Hypothalamus (tissue), 51 donors: ENCODE measurements at places on chromosomes 4 and X.

GRCh38 chrX:53374222-53374820, 48.1 kb downstream of the SMC1A start:
- no peak for DNase-seq

GRCh38 chr4:113331811-113332210, 282.4 kb downstream of the ANK2 start:
- no peak for DNase-seq

- no peak for DNase-seq
Observed at GRCh38 chr4:40723728-40724127, 26.0 kb upstream of the NSUN7 start.

DNA sequence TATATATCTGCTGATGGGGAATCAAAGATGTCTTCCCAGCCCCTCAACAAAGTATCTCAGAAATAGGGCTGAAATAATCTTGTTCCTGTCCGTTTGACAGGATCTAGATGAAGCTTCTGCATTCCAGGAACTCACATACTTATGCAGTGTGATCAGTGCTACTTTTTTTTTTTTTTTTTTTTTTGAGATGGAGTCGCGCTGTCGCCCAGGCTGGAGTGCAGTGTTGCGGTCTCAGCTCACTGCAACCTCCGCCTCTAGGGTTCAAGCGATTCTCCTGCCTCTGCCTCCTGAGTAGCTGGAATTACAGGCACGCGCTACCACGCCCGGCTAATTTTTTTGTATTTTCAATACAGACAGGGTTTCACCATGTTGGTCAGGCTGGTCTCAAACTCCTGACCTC, 36.4 kb downstream of the DHX15 start:
- DNase-seq: no peak

- DNase-seq: no peak
Observed at GRCh38 chr4:113232194-113232593, 182.7 kb downstream of the ANK2 start.

DNA sequence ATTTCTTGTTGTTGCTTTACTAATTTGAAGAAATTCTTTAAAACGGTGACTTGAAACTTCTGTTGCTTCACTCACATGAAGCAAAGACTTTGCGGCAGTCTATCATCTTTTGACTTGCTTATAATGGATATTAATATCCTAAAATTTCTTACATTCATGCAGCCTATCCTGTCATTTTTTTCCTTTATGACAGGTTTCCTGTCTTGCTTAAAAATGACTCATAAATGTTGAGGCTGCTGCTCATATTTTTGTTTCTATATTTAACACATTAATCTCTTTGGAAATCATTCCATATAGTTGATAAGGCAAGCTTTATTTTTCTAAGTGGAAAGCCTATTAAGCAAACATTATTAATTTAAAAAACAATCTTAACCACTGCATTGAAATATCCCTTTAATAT, 176.6 kb upstream of the GALNTL6 start:
- no peak for DNase-seq

DNA sequence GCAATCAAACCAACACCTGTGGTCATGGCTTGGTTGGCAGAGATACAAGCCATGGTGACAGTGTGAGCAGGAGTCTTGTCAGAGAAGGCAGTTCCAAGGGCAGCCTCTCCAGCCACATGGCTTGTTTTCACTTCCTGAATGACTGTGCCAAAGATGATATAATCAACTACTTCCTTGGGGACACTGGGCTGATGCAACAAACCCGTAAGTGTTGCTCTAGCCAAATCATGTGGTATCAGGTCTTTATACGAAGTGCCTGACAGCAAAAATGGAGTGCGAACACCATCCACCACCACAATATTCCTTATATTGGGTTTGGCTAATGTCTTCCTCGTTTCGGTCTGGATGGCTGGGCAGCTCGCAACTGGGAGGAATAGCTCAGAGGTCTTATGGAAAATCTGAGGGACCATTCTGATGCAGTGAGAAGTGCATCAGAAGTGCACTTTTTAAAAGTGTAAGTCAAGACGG, 922.0 kb downstream of the NLGN4X start:
- DNase-seq: no peak

DNA sequence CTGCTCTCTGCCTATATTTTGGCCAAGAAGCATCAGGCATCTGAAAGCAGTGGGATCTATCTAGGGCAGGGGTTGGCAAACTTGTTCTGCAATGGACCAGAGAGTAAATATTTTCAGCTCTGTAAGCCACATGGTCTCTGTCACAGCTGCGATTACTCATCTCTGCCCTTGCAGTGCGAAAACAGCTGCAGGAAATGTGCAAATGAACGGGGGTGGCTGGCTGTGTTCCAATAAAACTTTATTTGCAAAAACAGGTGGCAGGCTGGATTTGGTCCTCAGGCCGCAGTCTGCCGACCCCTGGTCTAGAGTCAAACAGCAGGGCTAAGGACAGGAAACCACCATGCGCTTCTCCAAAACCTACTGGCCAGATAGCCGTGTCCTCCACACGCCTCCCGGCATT, 48.6 kb downstream of the ACOX3 start:
- no peak for DNase-seq

DNA sequence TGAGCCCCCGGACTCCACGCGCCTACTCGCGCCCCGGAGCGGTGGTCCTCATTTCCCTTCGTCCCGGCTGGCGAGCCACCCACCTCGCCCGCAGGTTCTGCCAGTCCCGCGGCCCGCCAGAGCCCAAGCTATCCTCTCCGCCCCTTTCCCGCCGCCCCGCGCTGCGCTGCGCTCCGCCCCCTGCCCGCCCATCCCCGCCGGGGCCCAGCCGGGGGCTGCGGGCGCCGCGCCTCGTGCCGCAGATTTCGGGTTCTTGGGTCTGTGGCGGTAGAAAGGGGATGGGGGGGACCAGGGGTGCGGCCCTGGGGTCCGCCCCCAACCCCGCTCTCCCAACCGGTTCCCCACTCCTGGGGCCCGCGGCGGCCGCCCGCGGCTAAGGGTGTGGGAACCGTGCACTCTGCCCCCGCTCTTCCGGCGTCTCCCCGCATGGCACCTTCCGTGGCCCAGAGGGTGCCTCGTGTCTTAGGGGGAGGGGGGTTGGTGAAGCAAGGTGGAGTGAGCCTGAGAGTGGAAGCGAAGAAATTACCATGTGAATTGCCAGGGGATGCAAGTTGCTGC, 650.8 kb upstream of the DIPK2B start:
- no peak for DNase-seq

DNA sequence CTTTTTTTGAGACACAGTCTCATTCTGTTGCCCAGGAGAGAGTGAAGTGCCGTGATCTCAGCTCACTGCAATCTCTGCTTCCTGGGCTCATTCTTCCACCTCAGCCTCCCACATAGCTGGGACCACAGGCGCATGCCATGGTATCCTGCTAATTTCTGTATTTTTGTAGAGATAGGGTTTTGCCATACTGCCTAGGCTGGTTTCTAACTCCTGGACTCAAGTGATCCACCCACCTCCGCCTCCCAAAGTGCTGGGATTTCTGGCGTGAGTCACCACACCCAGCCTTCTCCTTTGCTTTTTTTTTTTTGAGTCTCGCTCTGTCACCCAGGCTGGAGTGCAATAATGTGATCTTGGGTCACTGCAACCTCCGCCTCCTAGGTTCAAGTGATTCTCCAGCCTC, 94.1 kb downstream of the PDS5A start:
- DNase-seq: no peak

GRCh38 chr4:6733358-6734164, 17.6 kb downstream of the BLOC1S4 start:
- DNase-seq: no peak

- no peak for DNase-seq
Observed at GRCh38 chrX:103663981-103664762, 22.3 kb downstream of the MORF4L2 start.

DNA sequence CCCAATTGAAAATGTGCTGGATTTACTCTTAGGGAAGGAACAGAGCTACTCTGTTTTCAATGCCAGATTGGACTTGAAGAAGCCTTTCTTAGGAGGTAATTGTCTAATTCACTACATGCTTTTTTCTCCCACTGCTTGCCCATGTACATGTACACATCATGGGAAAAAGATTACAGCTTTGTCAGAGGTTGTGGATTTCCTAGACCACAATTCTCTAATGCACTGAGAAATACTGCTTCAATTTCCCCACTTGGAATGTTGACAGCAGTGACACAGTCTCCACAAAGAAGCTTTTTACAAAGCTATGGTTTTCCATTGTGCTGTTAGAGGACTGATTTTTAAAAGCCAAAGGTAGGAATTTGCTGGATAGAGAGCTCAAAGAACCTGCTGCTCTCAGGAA, 19.5 kb downstream of the ZAR1 start:
- DNase-seq: no peak

- DNase-seq: no peak
Observed at GRCh38 chr4:184350213-184350817, 124.0 kb downstream of the IRF2 start.

- DNase-seq: peak; percentile 62
Observed at GRCh38 chr4:84966382-84967242, at the start of gene WDFY3. Gene WDFY3, minus strand, starts transcription at chr4:84966690. Its CDS starts 106,099 bp downstream, at chr4:84860591.

- DNase-seq: peak; percentile 12
Observed at GRCh38 chr4:83252782-83253405, 31.7 kb downstream of the COQ2 start.

GRCh38 chr4:152045807-152046571, 285.2 kb upstream of the GATB start:
- no peak for DNase-seq

GRCh38 chr4:120331486-120332370, 265.1 kb upstream of the MAD2L1 start:
- no peak for DNase-seq

DNA sequence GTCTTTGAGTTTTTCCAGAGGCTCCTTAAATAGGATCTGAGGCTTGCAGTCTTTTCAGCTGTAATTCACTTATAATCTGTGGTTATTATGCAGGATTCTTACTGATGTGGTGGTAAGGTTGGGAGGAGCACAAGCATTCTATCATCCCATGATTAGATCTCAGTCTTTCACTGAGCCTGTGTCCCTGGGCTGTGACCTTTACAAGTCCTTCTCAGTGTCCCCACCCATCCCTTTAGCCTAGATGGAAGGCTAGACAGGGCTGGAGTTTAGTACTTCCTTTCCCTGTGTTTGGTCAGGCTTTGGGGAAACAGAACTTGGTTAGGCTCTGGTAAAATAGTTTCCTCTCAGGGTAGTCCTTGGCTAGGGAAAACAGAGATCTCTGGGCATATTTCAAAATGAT, 17.1 kb upstream of the NKAP start:
- DNase-seq: no peak

- DNase-seq: no peak
Observed at GRCh38 chr4:56434599-56435139, 746 bp downstream of the PPAT start.

DNA sequence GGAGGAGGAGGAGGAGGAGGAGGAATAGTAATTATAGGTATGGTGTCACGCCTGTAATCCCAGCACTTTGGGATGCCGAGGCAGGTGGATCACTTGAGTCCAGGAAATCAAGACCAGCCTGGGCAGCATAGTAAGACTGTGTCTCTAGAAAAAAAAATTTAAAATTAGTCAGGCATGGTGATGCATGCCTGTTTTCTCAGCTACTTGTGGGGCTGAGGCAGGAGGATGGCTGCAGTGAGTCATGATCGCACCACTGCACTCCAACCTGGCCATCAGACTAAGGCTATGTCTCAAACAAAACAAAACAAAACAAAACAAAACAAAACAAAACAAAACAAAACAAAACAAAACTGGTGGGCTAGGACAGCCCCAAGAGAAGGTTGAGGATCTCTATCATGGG, 3.0 kb downstream of the STARD8 start:
- no peak for DNase-seq

GRCh38 chr4:134708616-134709015, 507.0 kb upstream of the PABPC4L start:
- DNase-seq: no peak

GRCh38 chr4:156838761-156839160, 132.8 kb downstream of the PDGFC start:
- no peak for DNase-seq

DNA sequence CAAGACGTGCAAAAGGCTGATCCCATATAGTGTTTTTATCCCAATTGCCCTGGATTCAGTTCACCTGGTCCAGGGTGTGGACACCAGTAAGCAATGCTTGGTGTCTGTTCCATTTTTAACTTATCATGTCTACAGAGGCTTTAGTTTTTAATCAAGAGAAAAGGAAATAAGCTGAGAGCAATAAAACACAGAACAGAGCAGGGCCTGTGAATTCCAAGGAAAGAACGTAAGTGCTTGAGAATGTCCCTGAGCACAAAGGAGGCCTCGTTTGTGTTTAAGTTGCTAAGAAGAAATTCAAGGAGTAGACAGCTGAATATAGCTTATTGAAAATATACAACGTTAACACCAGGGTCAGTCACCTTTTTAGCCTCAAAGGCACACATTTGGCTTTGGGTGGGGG, 191.3 kb downstream of the GPC3 start:
- DNase-seq: no peak

DNA sequence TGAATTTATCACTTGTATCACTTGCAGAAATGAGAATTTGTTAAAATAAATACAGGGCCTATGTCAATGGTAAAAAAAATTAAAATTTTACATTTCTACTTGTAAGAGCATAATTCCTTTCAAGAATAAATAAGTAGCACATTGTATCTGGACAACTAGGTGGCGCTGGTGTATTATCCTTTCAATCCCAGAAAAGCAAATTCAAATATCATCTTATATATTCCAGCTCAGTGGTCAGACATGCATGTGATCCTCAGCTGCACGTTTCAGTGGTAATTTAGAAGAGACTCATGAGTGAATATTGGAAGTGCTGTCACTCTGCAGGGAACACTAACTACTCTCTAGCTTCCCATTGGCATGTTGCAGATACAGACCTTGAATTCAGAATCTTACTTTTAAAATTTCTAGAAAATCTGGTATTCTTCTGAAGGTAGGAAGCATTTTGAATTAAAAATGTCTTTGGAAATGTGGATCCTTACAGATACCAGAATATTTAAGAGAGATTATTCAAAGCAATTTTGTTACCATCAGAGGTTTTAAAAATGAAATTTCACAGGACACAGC, 1414.7 kb upstream of the TENM3 start:
- DNase-seq: no peak

- DNase-seq: no peak
Observed at GRCh38 chrX:129512409-129512808, 10.9 kb downstream of the SMARCA1 start.
